Activated T-helper 1 cell treated with anti-CD3 and anti-CD28 coated beads, Interleukin-12 subunit alpha, Interleukin-12 subunit beta, Interleukin-2, Interleukin-4 antibody, amounts not matched to agents 30 ng/mL and 10 ng/mL and 1 ng/mL, durations not matched to agents 14 hours and 24 hours and 36 hours (primary cell): ENCODE measurements at places on chromosomes 5 and 9. TPM values are rescaled to one million over a fixed set of nuclear protein-coding genes. Genes with fewer than 3 reads are reported as not detected.

- no peak overlapping the region for H3K4me3 ChIP-seq
- no peaks in the 10 kb centered on the region for H3K27me3 ChIP-seq
- H3K4me1 ChIP-seq, result peaks cover 57% of the 10 kb centered on the region
- no peak overlapping the region for H3K27ac ChIP-seq
- H3K36me3 ChIP-seq, result peaks cover 9% of the 10 kb centered on the region
- DNase-seq, result no peak
Observed at GRCh38 chr9:20505574-20505973, 116.7 kb downstream of the MLLT3 start.

- peaks cover 3% of the 10 kb centered on the region for H3K27me3 ChIP-seq
- no peak overlapping the region for H3K27ac ChIP-seq
- DNase-seq, result no peak
- no peak overlapping the region for H3K4me3 ChIP-seq
- peaks cover 5% of the 10 kb centered on the region for H3K4me1 ChIP-seq
Observed at GRCh38 chr9:77435277-77435676, 212.8 kb downstream of the GNA14 start.

DNA sequence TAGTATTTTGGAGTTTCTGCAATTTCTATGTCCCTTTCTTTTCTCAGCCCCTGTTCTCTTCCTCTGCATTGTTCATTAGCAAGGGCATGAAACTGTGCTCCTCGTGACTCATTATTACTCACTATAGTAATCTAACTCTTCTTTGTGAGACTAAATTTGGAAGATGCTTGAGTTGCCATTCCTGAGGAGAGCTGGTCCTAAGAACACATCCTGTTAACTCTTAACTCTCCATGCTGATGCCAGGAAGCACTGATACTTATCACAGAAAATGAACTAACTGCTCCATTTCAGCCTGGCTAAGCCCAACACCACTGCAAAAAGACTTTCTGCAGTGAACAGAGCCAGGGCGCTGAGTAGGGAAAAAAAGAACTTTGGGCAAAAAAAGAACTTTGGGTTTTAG, 10.6 kb upstream of the CSNK1A1 start:
- H3K4me3 ChIP-seq, result no peak overlapping the region
- no peaks in the 10 kb centered on the region for H3K27me3 ChIP-seq
- H3K27ac ChIP-seq, result no peak overlapping the region
- DNase-seq, result no peak

DNA sequence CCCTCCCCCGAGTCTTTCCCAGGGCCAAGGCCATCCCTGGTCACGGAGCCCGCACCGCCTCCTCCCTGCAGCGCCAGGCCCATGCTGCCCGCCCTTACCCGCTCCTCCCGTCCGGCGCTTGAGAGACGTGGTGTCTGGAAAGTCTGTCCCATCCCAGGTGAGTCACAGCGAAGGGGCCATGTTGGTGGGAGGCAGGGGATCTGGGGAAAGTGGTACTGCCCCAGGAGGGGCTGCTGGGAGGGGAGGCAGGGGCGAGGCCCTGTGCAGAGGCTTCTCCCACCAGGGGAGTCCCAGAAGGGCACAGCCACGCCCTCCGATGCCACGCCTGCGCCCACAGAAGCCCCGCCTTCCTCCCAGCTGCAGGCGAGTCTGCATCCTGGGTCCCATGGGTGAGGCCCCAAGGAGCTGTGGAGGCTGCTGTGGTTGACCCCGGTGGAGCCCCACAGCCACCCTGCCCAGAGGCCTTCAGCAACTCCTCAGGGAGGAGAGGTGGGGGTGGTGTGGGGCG, 107.0 kb upstream of the PPP1R26 start:
- no peaks in the 10 kb centered on the region for H3K4me1 ChIP-seq
- H3K27ac ChIP-seq, result no peak overlapping the region
- no peak overlapping the region for H3K4me3 ChIP-seq

DNA sequence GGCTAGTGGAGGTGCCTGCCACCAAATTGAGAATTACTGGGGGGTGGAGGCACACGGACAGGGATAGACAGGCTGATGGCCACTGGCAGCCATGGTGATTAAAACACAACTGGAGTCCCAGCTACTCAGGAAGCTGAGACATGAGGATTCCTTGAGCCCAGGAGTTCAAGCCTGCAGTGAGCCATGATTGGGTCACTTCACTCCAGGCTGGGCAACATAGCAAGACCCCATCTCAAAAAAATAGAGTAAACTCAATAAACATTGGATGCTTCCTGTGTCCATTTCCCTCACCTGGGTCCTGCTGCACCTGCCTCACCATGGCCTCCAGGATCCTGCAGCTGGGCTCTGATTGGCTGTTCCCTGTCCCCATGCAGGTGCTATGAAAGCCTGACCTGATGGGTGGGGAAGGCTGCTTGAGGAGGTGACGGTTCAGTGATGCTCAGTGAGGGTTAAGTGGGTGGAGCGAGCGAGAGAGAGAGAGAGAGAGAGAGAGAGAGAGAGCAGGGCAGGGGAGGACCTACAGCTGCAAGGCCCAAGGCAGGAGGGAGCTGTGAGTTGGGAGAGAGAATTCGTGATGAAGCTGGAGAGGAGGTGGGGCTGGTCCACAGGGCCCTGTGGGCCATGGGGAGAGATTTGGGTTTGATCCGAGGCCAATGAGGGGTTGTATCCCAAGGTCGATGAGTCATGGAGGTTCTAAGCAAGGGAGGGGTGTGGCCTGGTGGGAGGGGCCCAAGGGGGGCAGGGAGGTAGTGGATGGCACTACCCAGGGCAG, 36.7 kb upstream of the FUBP3 start:
- no peak overlapping the region for H3K4me3 ChIP-seq
- no peaks in the 10 kb centered on the region for H3K36me3 ChIP-seq
- peaks cover 28% of the 10 kb centered on the region for H3K27me3 ChIP-seq
- H3K4me1 ChIP-seq, result no peaks in the 10 kb centered on the region
- peak overlapping the region; percentile 58 for H3K27ac ChIP-seq

GRCh38 chr5:175415303-175415702, 28.7 kb downstream of the DRD1 start:
- H3K4me3 ChIP-seq, result no peak overlapping the region
- no peak for DNase-seq
- H3K4me1 ChIP-seq, result no peaks in the 10 kb centered on the region
- peaks cover 2% of the 10 kb centered on the region for H3K27me3 ChIP-seq

GRCh38 chr9:137605121-137606004, at the start of gene ARRDC1:
Gene ARRDC1, plus strand, starts transcription at chr9:137605686. Its CDS starts 32 bp downstream, at chr9:137605718.
- H3K27ac ChIP-seq, result peak within 1 kb of the TSS; percentile 74
- H3K27me3 ChIP-seq, result peaks cover 6% of the 10 kb centered on the region
- peaks cover 20% of the 10 kb centered on the region for H3K4me1 ChIP-seq
- peak within 1 kb of the TSS; percentile 85 for H3K4me3 ChIP-seq

GRCh38 chr5:14818931-14819790, 52.4 kb downstream of the ANKH start:
- H3K36me3 ChIP-seq, result peaks cover 2% of the 10 kb centered on the region
- no peak overlapping the region for H3K4me3 ChIP-seq
- H3K27me3 ChIP-seq, result no peaks in the 10 kb centered on the region
- H3K4me1 ChIP-seq, result peaks cover 33% of the 10 kb centered on the region

- H3K4me1 ChIP-seq, result no peaks in the 10 kb centered on the region
- H3K27ac ChIP-seq, result no peak overlapping the region
- no peak for DNase-seq
- peaks cover 22% of the 10 kb centered on the region for H3K27me3 ChIP-seq
- H3K36me3 ChIP-seq, result no peaks in the 10 kb centered on the region
Observed at GRCh38 chr5:78521455-78521854, 127.1 kb downstream of the LHFPL2 start.

DNA sequence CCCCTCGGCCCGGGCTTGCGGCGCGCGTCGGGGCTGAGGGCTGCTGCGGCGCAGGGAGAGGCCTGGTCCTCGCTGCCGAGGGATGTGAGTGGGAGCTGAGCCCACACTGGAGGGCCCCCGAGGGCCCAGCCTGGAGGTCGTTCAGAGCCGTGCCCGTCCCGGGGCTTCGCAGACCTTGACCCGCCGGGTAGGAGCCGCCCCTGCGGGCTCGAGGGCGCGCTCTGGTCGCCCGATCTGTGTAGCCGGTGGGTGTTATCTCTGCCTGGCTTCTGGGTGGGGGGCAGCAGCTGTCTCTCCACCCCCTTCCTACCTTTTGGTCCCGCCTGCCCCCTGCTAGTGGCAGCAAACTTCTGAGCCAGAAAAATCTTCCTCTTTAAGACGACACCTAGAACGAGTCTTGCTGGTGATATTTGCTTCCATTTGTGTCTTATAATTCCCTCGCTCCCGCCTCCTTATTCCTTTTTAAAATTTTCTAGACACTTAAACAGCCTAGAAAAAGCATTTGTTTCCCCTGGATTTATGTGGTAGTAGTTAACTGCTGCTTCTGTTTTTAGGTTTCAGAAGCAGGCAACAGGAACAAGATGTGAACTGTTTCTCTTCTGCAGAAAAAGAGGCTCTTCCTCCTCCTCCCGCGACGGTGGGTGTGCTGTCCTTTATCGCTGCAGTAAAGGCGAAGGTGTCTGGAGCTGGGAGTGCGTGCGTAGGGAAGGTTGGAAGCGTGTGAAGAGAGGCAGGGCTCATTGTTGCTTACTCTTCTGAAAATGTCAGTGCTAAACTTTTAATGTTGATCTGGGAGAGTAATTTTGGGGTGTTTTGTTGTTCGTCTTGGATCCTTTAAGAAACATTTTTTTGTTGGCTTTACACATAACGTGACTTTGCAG, 554 bp downstream of the JAK2 start:
- peaks cover 10% of the 10 kb centered on the region for H3K36me3 ChIP-seq
- H3K27me3 ChIP-seq, result no peaks in the 10 kb centered on the region
- no peak overlapping the region for H3K4me3 ChIP-seq
- peak; percentile 34 for DNase-seq
- H3K4me1 ChIP-seq, result peaks cover 46% of the 10 kb centered on the region

IFNK gene
- not detected in 2 replicates for total RNA-seq

GRCh38 chr5:37844009-37844408, 4.2 kb upstream of the GDNF start:
- no peak for DNase-seq
- no peaks in the 10 kb centered on the region for H3K4me1 ChIP-seq
- H3K4me3 ChIP-seq, result no peak overlapping the region
- no peak overlapping the region for H3K27ac ChIP-seq

RGS7BP gene
- not detected in 2 replicates for total RNA-seq

DNA sequence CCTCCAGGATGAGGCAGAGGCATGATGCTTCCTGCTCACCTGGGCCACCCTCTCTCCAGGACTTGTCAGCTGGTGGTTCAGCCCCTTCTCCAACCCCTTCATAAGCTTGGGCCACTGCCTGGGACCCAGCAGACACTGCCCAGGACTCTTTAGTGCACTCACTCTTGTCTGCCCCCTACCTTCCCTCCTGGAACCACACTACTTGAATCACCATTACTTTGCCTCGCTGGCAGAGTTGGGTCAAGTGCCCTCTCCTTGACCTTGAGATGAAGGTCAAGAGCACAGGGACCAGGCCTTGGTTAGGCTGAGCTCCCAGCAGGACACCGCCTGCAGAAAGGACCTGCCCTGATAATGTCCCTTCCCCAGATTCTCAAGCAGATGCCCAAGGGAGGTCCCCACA, 8.5 kb upstream of the ENDOG start:
- no peaks in the 10 kb centered on the region for H3K27me3 ChIP-seq
- no peak overlapping the region for H3K27ac ChIP-seq
- H3K36me3 ChIP-seq, result peaks cover 5% of the 10 kb centered on the region
- H3K4me1 ChIP-seq, result no peaks in the 10 kb centered on the region
- DNase-seq, result no peak
- H3K4me3 ChIP-seq, result no peak overlapping the region

ACTL7A gene
- total RNA-seq, result not detected in 2 replicates

DNA sequence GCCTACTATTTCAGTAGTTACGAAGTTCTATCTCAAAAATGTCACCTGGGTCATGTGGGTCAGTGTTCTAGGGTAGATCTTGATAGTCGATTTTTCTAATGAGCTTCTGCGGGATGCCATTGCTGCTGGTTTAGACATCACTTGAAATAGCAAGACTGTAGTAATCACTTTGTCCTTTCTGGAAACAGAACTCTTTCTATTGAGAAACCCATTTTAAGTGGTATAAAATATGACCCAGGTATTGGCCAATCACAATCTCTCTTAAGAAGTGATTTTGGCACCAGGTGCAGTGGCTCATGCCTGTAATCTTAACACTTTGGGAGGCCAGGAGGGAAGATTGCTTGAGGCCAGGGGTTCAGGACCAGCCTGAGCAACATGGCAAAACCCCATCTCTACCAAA, 17.6 kb downstream of the ARRDC3 start:
- no peak for DNase-seq
- H3K27me3 ChIP-seq, result peaks cover 9% of the 10 kb centered on the region
- peaks cover 14% of the 10 kb centered on the region for H3K4me1 ChIP-seq

- H3K27me3 ChIP-seq, result no peaks in the 10 kb centered on the region
- H3K4me3 ChIP-seq, result no peak overlapping the region
- peaks cover 13% of the 10 kb centered on the region for H3K36me3 ChIP-seq
- peaks cover 60% of the 10 kb centered on the region for H3K4me1 ChIP-seq
- no peak overlapping the region for H3K27ac ChIP-seq
Observed at GRCh38 chr9:99040251-99040900, 64.5 kb upstream of the TGFBR1 start.

DNA sequence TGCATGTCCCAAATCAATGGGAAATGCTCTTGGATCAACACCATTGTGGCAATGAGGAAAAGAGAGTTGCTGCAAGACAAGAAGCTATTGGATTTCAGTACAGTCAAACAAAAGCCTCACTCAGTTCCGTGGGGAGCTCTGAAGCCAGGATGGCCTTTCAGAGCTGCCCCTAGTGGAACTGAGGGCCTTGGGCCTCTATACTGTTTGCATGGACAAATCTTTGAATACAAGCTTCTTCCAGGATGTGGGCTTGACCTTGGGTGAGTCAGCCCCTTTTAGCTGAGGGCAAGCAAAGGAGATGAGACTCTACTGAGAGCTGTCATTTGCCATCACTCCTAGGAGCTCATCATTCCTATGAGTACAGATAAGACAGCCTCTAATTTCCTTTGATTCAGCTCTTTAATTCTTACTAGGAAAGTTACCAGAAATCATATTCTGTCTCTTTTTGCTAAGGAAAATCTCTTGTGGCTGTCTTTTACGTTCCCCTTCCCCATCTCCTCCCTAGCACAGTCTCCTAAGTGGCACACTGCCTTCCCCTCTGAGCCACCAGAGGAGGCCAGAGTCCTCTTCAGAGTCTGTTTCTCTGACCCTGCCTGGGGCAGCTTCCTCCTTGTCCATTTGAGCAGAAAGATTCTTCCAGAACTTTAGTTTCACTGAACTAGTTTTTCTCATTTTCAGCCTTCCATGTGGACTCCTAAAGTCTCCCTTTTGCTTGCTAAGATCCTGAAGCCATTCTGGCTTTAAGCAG, 168.8 kb upstream of the POC5 start:
- H3K4me3 ChIP-seq, result no peak overlapping the region
- no peaks in the 10 kb centered on the region for H3K27me3 ChIP-seq
- no peak for DNase-seq
- no peaks in the 10 kb centered on the region for H3K4me1 ChIP-seq

SOHLH1 gene
- total RNA-seq, result not detected in 2 replicates

DNA sequence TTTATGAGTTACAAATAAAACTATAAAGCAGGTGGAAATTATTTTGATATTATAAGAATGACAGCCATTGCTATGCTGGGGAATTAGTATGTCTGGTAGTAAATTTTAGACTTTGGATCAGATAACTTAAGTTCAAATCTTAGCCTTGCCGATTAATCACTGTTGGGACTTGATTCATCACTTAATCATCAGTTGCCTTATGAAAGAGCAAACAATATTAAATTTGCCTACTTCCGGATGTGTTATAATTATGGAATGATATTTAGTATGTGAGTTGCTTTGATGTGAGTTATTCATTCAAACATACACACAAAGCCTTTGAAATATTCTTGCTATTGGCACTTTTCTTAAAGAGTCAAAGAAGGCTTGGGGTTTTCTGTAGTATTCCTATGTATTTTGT, 717.7 kb downstream of the BRINP1 start:
- H3K27ac ChIP-seq, result no peak overlapping the region
- no peaks in the 10 kb centered on the region for H3K4me1 ChIP-seq
- H3K27me3 ChIP-seq, result no peaks in the 10 kb centered on the region
- no peak for DNase-seq
- no peaks in the 10 kb centered on the region for H3K36me3 ChIP-seq
